Lower leg skin (tissue), 4 donors: ENCODE measurements at places on chromosomes 11 and 22.
A peak's percentile ranks its signal among the peaks of the same experiment; 100 is the strongest.

- no peak for DNase-seq
These were observed 355.3 kb upstream of the CCDC90B start for GRCh38 chr11:83641511-83641910.

- DNase-seq, result no peak
These were observed 121.8 kb downstream of the MICAL2 start for GRCh38 chr11:12232160-12232559.

DNA sequence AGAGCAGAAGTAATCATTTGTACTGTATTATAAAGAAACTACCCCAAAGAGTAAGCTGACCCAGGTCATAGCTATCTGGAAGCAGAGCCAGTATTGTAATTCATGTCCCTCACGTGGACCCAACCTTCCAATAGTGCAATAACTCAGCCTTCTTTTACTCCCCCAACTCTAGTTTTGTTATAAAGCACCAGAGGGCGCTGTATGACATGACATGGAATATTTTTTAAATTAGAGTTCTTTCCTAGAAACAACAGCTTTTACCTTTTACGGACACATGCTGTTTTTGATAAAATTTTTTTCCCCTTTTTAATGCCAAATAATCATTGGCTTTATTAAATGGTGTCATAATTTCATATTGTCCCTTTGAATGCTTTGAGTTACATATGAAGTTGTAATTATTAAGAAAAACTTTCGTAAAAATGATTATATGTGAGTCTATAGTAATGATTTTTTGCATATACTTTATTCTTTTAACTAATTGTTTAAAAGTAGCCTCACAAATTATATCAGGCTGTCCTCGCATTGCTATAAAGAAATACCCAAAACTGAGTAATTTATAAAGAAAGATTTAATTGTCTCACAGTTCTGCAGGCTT, 76.9 kb downstream of the DKK3 start:
- peak; percentile 21 for DNase-seq

DNA sequence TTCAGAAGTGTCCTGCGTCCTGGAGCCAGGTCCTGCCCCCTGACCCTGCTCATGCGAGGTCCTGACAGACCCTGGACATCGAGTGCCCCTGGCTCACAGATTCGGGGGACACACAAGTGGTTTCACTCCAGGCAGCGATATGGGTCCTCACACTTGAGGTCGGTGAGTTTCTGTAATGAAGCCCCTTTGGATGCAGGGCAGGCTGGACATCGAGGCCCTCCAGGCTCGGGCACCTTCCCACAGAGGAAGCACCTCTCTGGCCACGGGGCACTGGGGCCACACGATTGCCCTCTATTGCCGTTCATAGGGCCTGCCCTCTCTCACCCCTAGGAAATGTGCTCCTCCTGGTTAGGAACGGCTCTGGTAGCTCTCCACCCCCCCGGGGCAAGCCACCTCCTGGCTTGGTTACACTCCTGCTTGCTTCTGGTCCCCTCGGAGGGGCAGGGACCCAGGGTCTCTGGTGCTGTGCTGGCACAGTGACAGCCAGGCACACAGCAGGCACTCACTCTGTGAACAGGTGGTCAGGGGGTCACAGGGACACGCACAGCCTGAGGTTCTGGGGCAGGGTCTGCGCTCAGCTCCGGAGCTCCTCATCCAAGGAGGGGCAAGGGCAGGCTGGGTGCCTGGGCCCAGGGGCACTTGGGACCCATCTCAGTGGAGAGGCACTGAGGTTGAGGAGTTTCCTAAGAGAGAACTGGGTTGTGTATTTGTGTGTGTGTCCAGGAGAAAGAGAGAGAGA, 907.7 kb downstream of the BRD1 start:
- no peak for DNase-seq

- DNase-seq, result no peak
These were observed 581.9 kb downstream of the SOX6 start for GRCh38 chr11:15774388-15774939.

GRCh38 chr11:95850137-95850536, 59.8 kb downstream of the CEP57 start:
- no peak for DNase-seq

GRCh38 chr11:5092821-5093585, 23.6 kb downstream of the OR52E1 start:
- DNase-seq, result no peak

DNA sequence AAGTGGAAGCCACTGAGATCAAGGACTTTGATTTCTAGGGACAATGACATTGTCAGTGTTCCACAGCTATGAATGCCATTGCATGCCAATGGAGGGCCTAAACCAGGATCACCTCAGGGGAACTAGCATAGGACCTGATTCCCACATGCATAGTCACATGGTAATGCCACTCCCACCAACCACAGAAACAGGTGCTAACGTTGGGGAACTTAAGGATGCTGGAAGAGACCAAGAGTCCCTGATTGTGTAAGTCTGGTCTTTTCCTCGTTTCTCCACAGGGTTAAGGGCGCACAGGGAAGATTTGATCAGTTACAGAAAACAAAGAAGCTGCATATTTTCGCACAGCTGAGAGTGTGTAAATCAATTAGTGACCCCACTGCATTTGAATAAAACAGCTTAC, 59.4 kb upstream of the CD44 start:
- no peak for DNase-seq

- no peak for DNase-seq
These were observed 1082.6 kb downstream of the DLG2 start for GRCh38 chr11:84544566-84544965.

DNA sequence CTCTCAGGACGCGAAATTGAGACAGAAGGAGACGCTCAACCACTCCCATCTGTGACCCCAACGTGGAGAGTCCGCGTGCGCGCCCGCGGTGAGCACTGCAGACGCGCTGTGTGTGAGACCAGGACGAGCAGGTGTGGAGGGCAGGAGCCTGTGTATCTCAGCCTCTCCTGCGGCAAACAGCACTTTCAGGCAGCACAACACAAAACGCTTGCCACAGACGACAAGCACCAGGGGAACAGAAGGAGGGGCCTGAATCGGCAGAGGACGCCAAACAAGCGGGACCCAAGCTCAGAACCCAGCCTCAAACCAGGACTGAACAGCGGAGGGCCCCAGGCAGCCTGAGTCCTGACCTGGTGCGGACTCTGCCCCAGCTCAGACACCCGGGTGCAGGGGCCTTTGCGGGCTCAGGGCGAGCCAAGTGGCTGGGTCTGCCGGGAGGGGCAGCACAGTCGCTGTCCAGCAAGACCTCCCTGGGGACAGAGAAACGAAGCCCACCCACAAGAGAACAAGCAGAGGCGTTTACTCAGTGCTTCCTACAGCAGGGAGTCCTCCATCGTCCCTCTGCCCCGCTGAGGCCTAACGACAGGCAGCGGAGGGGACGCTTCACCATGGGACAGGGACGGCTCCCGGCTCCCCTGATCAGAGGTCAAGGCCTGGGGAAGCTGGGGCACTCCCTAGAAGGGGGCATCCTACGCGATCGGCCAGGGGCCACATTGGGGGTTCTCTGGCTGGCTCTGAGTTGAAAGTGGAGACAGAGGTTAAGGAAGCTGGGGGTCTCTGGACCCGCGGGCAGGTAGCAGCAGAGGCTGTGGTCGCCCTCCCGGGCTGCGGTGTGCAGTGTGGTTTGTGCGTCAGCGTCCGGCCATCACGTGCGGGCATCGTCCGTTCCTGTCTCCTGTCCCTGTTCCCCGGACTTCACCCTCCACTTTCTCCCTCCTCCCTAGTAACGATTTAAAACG, 560.8 kb downstream of the BRD1 start:
- peak; percentile 78 for DNase-seq

DNA sequence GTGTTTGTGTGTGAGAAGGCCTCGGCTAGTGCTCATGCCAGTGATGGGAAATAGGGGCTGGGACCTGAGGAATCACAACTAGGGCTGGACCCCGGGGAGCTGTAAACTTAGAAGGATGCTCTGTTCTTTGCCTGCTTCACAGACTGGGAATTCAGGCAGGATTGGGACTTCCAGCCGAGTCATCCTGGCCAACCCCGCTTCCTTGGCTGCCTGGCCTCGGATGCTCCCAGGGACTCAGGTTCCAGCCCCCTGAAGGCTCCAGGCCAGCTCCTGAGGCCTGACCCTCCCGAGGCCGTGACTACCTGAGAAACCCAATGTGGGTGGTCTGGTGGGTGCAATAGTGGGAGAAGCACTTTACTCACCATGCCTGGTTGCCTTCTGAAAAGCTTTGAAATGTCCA, 44.7 kb downstream of the IRAG1 start:
- no peak for DNase-seq

- DNase-seq, result no peak
These were observed 313.5 kb downstream of the BLID start for GRCh38 chr11:121802542-121802941.

GRCh38 chr11:17506942-17507341, 30.3 kb upstream of the ABCC8 start:
- no peak for DNase-seq

DNA sequence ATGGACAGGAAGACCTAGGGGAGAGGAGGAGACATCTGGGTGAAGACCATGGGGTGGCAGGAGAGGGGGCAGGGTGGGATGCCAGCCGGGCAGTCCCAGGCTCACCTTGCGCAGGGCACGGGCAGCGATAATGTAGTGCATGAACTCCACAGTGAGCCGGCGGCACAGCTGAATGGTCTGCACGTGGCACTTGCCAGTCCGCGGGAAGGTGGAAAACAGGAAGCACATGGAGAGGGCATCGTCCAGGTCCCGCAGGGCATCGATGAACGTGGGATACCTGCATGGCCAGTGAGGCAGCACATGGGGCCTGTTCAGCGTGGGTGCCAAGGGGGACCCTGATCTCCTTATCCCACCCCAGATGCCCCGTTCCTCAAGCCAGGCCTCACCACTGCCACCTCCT, 7.3 kb downstream of the PES1 start:
- DNase-seq, result no peak

- peak; percentile 9 for DNase-seq
These were observed 8.9 kb upstream of the RAB3IL1 start for GRCh38 chr11:61926235-61926634.

DNA sequence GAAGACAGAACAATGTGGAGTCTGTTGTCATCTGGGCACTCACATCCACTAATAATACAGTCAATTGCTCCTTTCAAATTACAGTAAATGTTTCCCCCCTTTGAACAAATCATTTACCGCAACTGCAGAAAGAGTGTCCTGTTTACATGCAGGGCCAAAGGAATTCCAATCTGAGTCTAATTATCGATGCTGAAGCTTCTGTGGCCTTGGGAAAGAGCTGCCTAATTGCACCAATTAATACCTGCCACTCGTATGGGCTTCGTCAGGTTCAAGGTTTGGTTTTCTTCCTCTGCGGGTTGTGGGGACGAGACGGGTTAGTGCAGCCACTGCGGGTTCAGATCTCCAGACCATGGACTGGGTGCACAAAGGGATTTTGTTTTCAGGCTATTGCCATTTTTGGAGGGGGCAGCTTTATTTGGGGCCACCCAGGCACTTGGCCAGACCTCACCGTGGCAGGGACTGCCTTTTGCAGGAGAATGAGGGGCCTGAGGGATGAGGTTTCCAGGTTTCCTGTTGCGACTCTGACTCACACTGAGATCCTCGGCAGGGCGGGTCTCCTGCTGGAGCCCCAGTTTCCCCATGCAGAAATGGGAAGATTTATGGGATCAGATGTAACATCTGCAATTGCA, 147.6 kb downstream of the MIAT start:
- no peak for DNase-seq

DNA sequence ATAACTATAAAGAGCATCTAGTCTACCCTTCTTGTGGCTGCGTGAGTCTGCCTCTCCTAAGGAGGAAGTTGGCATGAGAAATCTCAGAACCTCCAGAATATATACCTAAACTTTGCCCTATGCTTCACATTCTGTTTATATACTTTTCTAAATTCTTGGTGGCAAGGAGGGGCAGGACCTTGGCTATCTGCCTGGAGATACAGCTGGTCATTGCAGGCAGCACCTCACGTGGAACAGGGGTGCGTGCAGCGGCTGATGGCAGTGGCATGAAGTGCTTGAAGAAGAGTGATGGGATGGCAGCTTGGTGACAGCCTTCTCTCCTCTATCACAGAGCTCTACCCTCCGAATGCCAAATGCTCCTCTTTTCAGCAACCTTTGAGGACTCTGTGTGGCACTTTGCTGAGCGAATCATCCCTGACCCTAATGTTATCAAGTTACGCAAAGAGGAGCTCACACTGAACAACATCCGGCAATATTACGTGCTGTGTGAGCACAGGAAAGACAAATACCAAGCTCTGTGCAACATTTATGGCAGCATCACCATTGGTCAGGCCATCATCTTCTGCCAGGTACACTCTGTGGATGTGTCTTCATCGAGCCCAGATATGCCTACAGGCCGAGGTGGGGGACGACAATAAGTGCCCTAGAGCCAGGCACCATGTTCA, 12.5 kb downstream of the DDX25 start:
- no peak for DNase-seq

DNA sequence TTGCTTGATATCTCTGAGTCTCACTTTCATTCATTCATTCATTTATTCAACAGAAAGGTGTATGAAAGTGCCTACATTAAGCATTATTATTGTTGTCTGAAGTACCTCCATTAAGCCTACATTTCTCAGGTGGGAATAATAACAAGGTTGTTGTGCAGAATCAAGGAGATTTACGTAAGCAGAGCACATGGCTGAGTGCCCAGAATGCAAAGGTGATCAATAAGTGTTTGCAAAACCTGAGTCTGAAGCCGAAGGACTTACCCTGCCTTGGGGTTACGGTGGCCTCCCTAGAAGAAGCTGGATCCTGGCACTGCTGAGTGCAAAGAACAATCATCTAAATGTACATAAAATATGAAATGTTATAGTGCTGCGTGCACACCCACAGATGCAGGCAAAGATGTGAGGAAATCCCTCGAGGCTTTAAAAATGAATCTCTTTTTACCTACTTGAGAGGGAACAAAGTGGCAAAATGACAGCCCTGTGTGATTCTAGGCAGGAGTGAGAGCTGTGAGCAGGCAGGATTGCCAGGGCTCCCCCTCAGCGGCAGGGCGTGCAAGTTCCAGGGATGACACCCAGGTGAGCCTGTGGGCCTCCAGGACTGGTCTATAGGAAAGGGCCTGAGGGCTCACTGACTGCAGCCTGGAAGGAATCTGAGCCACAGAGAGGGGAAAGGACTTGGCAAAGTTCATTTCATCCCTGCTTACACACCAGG, 133.1 kb upstream of the TBCEL start:
- no peak for DNase-seq

DNA sequence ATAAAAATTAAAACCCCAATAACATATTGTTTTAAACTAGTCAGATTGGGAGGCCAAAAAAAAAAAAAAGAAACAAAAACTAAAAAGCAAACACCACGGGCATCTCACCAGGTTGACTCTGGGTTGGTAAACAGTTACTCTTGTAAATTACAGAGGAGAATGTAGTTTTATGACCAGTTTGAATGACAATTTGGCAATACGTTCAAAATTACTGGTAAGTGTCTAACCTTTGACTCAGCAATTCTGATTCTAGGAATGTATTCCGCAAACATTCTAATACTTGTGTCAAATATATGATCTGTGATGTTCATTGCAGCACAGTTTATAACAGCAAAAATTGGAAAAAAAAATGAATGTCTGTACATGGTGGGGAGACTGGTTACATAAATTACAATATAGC, 1376.0 kb downstream of the TBC1D22A start:
- no peak for DNase-seq
